EH (cell line): ENCODE measurements at places on chromosomes 1 and 21.

DNA sequence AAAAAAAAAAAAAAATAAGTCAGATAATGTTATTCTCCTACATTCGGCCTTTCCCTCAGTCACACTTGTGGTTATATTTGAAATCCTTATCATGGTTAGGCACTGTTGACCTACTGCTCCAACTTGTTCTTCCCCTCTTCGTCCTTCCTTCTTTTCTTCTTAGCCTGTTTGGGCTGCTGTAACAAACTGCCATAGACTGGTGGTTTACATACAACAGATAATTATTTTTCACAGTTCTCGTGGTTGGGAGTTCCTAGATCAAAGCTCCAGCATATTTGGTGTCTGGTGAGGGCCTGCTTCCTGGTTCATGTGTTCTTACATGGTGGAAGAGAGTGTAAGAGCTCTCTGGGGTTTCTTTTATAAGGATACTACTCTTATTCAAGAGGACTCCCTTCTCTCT, 73.4 kb downstream of the RABGAP1L start:
- no peak for DNase-seq

GRCh38 chr1:83583351-83584014, 415.4 kb downstream of the TTLL7 start:
- DNase-seq = peak; percentile 40

GRCh38 chr21:15687208-15687607, 42.6 kb upstream of the USP25 start:
- peak; percentile 66 for DNase-seq

GRCh38 chr1:194830387-194830786, 1644.0 kb upstream of the B3GALT2 start:
- DNase-seq = no peak

GRCh38 chr1:109199710-109200109, 14.0 kb upstream of the SARS1 start:
- no peak for DNase-seq

GRCh38 chr1:183598386-183598785, 8.1 kb upstream of the NCF2 start:
- no peak for DNase-seq

DNA sequence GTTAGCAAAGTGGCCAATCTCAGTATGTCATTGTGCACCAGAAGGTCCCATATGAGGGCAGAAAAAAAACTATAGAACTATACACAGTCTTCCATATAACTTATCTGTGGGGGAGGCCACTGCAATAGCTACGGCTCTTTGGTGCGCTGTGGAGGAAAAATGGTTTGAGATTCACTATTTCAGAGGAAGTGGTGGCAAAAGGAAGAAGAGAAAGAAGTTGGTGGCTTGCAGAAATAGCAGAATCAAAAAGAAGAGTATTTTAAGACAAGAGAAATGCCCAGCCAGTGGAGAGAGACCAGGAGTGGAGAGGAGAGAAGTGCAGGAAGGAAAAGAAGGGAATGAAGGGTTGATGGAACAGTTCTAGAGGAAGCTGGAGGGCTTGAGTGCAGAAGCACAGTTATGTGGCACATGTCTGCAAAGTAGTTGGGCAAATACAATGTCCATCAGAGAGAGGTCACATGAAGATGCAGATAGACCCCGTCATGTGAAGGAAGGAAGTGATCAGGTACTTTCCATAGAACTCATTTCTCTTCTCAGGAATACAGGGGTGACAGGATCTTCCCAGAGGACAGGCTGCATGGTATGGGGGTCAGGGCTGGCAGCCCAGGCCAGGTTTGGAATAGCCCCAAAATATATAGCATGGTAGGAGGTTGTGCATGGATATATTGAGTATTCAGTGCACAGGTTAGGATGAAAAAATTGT, 64.6 kb downstream of the RUNX1 start:
- no peak for DNase-seq

DNA sequence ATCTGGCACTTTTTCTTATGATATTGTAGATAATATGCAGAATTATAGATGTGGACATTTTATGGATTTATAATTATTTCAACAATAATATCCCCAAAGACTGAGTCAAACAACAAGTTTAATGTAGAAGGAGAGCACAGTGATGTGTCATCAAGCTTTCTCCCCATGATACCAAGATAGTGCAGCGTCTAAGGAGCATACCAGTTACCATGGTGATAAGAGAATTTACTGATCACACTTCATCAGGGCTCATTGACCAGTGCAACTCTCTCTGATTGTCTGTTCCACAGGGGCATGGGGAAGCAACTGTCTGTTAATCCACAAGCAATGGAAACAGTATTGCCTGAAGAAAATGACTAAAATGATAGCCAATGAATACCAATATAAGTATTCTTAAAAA, 209.6 kb upstream of the DPYD start:
- no peak for DNase-seq

- no peak for DNase-seq
These were observed 596 bp downstream of the ITGB2 start for GRCh38 chr21:44919913-44920693.

- DNase-seq = no peak
These were observed 19.9 kb downstream of the COA6 start for GRCh38 chr1:234393190-234393589.

GRCh38 chr21:20641241-20641640, 357.0 kb upstream of the NCAM2 start:
- no peak for DNase-seq

GRCh38 chr1:108028841-108029388, 63.9 kb upstream of the VAV3 start:
- DNase-seq = no peak

GRCh38 chr1:245124644-245125043, 30.1 kb upstream of the KIF26B start:
- no peak for DNase-seq

DNA sequence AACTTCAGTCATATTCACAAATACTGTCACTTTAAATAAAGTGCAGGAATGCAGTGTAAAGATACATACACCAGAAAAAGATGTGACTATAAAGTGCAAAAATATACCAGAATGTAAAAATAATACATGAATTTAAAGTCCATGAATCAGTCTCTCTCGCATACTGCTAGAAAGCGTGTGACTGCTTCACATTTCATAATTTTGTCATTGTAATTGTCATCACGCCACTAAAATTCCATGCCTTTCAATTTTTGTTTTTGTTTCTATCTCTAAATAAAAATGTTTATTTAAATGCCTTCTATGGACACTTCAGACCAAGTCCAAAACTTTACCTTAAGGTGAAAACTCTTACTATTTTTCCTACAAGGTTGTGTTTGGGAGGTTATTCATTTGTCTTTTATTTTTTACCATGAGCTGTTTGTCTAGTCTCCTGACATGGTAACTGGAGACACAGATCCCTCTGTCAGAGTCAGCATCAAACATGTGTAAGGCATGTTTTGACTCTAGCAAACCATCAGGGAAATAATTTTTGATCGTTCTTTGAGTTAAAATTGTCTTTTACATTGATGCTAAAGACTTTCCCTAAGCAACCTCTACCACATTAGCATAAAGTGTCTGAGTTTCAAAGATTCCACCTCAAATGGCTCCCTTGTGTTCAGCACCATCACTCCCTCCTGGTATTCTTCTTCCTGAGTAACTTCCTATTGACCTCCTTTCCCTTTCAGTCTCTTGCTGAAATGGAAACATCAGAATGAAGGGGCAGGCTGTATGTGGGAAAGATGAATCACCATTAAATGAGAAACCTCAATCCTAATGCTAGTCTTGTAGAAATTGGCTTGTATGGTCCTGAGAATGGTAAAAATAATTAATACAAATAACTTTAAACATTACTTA, 14.0 kb upstream of the AIM2 start:
- DNase-seq = peak; percentile 52

GRCh38 chr1:237041795-237042525, at the start of gene RYR2:
TSS of gene RYR2 (plus strand) at chr1:237042184. CDS start at chr1:237042522, 338 bp downstream.
- no peak for DNase-seq

GRCh38 chr1:110214454-110215404, 4.6 kb downstream of the KCNC4 start:
- peak; percentile 15 for DNase-seq

DNA sequence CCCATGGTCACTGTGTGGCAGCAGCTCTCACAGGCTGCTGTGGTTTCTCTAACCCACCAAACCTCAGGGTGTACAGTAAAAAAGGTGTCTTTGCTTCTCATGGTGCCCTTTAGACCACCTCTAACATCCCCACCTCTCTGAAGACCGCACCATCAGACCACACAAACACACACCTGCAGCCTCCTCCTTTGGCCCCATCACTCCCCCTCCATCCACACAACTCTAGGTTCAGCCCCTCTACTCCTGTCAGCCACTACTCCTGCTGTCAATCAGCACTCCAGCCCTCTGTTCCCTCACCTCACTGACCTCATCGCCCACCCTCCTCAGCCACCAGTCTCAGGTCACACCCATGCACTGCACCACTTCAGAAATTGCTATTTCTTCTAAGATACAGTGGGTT, 7.5 kb downstream of the ZNF692 start:
- DNase-seq = no peak

GRCh38 chr1:117821382-117821755, 108.1 kb downstream of the GDAP2 start:
- DNase-seq = peak; percentile 63

- DNase-seq = no peak
These were observed 49.8 kb downstream of the VCAM1 start for GRCh38 chr1:100769323-100769722.

- DNase-seq = no peak
These were observed 13.2 kb downstream of the MDM4 start for GRCh38 chr1:204529371-204529895.

DNA sequence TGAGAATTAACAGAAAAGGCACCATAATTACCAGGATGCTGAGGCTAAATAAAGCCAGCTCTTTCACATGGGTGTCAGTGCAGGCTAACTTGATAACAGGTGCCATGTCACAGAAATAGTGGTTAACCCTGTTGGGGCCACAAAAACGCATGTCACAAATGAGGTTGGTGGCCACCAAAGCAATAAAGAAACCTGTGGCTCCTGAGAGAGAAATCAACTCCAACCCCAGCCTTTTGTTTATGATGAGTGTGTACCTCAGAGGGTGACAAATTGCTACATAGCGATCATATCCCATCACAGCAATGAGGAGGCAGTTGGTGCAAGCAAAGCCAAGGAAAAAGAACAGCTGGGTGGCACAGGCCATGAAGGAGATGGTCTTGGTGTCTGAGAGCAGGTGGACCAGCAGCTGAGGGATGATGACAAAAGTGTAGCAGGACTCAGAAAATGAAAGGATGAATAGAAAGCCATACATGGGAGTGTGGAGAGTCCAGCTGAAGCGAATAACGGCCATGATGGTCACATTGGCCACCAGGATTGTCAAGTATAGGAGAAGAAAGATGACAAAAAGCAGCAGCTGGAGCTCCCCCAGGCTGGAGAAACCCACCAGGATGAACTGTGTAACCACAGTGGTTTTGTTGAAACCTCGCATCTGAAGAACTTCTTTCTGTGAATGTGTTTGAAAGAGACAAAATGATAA, at the start of gene OR10T2:
OR10T2 (minus strand) TSS at position 649 of the 697 bp plus-strand sequence; CDS start at position 649, 0 bp downstream.
- no peak for DNase-seq

GRCh38 chr1:180252638-180253536, 22.8 kb downstream of the LHX4 start:
- DNase-seq = peak; percentile 62

- no peak for DNase-seq
These were observed 220.2 kb downstream of the TBX15 start for GRCh38 chr1:118767971-118768370.

- DNase-seq = no peak
These were observed 7.1 kb downstream of the FOXO6 start for GRCh38 chr1:41368366-41368765.

- DNase-seq = peak; percentile 98
These were observed at the start of gene SHC1 for GRCh38 chr1:154970631-154971340. TSS of gene SHC1 (minus strand) at chr1:154970747. CDS start at chr1:154970526, 221 bp downstream.

DNA sequence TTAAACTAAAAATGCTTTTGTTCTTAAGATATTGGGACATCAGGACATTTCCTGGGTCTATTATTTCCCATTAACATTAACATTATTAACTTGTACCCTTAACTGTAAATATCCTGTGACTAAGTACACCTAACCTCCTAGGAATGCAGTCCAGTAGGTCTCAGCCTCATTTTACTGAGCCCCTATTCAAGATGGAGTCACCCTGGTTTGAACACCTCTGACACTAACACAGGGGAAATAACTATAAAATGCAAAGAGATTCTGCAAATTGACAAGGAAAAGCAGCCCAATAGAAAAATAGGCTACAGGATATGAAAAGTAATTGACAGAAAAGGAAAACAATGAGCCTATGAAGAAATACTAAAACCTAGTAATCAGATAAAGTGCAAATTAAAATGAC, 11.6 kb upstream of the NCMAP start:
- DNase-seq = peak; percentile 25

DNA sequence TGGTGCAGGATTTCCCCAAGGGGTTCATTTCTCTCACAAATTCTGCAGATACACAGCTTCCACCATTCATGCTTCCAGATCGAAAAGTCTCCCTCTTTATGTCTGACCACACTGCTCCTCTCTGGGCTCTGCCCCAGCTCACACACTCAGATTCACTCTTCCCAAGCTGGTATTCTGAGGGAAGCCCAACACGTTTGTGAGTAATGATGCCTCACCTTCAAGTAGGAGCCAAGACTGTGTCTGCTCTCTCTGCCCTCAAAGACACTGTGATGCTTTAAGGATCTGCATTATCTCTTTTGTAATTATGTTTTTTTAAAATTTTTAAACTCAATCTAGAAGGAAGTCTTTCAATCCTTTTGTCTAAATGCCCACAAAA, 19.8 kb downstream of the PRAMEF11 start:
- DNase-seq = no peak

DNA sequence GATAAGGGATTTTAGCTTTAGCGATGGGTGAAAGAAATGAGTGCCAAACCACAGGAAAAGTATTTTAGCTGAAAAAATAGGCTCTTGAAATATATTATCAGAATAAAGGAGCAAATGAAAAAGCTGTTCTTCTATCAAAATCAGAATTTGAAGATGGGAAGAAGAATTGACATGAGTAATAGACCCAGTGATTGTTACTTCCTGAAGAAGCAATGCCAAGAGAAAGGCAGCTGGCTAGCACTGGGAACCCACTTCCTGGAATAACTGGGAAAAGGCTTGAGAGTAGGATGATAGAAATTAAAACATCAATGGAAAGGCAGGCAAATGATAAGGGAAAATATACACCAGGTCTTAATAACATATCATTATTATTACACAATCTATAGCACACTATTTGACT, 29.9 kb upstream of the LYPLAL1 start:
- DNase-seq = peak; percentile 51

DNA sequence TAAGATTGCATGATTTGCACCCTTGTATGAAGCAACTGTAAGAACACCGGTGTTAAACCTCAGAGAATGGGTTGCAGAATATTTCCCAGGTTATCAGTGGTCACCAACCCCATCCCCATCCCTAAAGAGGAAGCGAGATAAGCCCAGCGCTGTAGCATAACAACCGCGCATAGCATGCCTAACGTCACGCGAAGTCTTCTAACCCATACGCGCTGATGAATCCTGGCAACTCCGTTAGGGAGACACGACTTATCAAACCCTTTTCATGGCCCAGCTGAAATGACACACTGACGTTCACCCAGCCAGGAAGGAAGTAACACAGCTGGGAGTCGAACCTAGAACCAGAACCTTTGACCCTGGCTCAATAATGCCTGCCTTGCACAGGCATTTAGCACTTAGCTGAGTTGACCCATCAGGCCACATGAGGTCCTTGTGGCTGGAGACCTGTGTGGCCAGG, 24.2 kb downstream of the TMEM51 start:
- no peak for DNase-seq
